ENCODE measurements at places on chromosomes 5 and 9.

DNA sequence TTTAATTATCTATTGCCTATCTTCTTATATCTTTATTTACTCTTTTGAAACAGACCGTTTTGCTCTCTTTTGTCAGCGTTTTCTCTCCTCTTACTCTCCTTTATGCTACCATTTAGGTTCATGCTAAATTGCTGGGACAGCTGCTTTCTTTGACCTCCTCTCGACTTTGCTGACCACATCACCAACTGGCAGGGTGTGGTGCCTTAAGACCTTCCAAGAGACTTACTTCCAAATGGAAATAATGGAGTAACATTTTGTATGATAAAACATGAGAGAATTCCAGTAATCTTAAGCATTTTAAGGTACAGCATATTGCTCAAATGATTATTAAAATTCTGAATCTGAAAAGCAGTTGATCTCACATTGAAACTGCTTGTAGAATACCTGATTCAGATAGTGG, 71.5 kb upstream of the MEF2C start:
- no peak for DNase-seq

DNA sequence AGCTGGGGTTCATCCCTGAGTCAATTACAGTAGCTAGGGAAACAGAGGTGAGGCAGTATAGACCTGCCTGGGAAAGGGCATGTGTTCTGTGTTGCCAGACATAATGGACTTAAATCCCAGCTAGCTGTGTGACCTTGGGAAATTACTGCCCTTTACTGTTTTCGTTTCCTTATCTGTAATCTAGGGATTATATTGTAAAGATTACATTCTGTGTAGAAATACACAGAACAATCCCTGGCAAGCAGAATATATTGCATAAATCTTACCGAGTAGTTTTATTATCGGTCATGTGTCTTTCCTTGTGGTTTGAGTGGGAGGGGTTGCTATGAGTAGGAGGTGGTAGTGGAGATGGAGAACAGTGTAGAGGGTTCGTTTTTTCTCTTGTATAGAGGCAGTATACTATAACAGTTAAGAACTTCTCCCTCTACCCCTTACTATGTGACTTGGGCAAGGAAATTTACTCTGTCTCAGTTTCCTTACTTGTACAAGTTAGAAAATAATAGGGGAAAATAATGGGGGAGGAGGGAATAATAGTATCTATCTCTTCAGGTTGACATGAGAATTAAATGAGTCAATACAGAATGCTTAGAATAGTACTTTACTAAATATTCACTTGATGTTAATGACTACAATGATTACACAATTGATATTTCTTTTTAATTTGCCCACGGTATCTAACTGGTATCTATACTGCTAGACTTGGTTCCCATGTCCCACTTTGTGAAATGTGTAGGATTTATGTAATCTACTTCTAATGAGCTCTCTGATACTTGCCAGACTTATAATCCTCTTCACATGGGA, 7.1 kb upstream of the DMXL1 start:
- DNase-seq, result peak; percentile 41

GRCh38 chr5:151106043-151106442, 25.2 kb upstream of the TNIP1 start:
- DNase-seq, result no peak

GRCh38 chr5:17448877-17449276, 49.2 kb upstream of the TAF11L2 start:
- peak; percentile 27 for DNase-seq

DNA sequence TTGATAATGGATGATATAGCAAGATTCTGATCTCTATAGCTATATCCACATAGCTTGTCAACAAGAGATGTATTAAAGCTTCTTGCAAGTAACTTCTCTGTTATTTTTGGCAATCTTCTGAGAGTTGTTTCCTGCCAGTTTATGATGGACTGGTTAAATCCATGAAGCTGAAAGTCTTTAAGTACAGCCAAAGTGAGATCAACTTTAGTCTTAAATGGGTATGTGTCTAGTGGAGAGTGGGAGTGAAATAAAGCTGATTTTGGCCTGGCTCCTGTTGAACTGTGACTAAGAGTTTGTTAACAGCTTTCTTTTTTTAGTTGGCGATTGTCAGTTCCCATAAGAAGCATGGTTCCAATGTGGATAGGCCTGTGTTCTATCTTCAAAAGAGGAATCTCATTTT, 350.9 kb upstream of the PCSK5 start:
- no peak for DNase-seq

GRCh38 chr9:27094640-27095298, 14.3 kb upstream of the TEK start:
- DNase-seq, result peak; percentile 88

GRCh38 chr9:99133145-99133544, 28.2 kb downstream of the TGFBR1 start:
- DNase-seq, result no peak

DNA sequence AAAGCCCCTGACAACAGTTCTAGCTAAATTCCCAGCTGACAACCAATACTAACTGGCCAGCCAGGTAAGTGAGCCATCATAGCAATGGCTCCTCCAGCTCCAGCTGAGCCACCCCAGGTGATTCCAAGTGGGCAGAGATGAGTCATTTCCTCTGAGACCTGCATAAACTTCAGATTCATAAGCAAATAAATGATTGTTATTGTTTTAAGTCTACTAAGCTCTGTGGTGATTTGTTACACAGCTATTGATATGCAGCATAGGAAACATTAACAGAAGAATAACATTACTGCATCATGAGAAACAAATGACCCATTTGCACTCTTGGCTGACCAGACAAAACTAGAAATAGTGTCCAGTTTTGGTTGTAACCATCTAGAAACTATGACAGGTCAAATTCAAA, 60.3 kb downstream of the TTC39B start:
- DNase-seq, result peak; percentile 55

DNA sequence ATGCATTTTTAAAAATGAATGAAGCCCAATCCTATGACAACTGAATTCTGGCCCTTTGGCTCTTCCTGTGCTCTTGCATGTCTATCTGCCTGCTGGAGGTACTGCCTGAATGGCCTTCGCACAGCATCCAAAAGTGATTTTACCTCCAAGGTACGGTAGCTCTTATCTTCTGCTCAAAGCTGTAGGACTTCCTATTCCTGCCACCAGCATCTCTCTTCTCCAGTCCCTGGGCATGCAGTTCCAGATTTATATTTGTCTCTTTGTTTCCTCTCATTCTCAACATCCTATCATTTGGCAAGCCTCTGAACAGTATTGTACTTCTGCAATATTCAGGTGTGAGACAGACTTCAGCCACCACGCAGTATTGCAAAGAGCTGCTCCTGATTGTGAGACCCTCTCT, 43.7 kb upstream of the SH3GL2 start:
- no peak for DNase-seq

- DNase-seq, result no peak
These were observed 38.4 kb upstream of the CTNNAL1 start for GRCh38 chr9:109051733-109052132.

DNA sequence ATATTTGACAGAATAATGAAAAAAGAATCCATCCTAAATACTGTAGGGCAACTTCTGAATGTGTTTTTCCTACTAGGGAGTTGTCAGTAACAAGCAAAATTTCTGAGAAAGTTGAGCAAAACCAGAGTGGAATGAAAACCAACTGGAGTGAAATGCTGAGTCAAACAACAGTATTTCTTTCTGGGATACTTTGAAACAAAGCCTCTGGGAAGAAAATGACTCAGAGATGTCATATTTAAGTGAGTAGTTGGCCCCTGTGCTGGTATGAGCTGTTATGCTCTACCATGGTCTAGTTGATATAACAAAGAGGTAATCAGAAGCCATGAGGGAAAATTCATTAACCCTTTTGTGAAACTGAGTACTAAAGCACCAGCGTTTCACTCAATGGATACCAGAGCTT, 372.1 kb upstream of the C9orf72 start:
- no peak for DNase-seq

DNA sequence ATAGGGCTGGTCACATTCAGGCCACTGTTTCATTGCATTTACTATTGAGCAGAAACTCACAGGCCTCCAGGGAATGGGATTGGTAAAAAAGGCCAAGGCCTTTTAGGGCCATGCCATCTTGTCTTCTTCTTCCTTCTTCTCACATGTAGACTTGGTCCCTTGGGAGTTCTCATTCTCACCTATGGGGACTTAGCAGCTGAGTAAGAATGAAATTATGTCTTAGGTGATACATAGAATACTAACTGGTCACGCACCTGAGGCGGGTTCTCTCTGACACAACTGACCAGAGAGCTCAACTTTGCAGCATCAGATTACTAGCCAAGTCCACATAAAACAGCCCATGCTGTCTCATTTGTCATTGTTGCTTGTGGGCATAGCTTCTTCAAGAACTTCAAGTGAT, 641.8 kb downstream of the EFNA5 start:
- no peak for DNase-seq

DNA sequence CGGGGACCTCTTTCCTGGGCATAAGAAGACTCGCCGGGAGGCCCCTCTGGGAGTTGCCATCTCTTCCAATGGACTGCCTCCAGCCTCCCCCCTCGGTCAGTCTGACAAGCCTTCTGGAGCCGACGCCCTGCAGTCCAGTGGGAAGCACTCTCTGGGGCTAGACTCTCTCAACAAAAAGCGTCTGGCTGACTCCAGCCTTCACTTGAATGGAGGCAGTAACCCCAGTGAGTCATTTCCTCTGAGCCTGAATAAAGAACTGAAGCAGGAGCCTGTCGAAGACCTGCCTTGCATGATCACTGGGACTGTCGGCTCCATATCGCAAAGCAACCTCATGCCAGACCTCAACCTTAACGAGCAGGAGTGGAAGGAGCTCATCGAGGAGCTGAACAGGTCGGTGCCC, 28.4 kb upstream of the LTC4S start:
- peak; percentile 85 for DNase-seq

- no peak for DNase-seq
These were observed 8.7 kb downstream of the KCNMB1 start for GRCh38 chr5:170380361-170380951.

DNA sequence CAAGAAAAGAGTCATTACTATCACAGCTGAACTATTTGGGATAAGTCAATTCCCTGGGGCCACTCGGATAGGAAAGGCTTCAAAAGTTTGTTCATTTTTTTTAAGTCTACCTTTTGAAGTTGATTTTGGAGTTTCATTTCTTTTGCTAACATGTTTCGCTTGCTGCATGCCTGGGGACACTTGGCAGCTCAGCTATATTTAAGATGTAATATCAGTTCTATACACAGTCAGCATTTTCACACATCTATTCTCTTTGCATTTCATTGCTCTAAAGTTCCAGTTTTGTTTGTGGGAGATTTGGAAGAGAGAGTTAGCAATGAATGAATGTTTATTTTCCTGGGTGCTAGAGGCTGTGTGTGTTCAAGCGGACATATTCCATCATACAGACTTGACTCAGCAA, 445.2 kb upstream of the GRAMD2B start:
- no peak for DNase-seq

GRCh38 chr5:74352256-74352655, 288.3 kb downstream of the ENC1 start:
- DNase-seq, result peak; percentile 41

DNA sequence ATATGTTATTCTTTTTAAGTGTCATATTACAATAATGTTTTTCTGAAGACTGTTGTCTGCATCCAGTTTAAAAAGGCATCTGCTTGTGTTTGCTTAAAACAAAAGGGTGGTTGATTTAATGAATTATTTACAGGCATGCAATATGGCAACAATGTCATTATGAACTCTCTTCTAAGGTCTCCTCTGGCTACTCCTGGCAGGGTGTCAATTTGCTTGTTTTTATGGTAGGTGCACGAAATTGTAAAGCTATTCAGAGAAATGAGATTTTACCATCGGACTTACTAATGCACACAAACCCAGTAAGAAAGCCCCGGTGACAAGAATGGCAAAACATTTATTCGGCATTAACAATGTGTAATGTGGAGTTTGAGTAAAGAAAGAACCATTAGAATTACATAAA, 539.8 kb upstream of the ZNF608 start:
- no peak for DNase-seq

- no peak for DNase-seq
These were observed 225.7 kb downstream of the MAST4 start for GRCh38 chr5:66821688-66822429.

DNA sequence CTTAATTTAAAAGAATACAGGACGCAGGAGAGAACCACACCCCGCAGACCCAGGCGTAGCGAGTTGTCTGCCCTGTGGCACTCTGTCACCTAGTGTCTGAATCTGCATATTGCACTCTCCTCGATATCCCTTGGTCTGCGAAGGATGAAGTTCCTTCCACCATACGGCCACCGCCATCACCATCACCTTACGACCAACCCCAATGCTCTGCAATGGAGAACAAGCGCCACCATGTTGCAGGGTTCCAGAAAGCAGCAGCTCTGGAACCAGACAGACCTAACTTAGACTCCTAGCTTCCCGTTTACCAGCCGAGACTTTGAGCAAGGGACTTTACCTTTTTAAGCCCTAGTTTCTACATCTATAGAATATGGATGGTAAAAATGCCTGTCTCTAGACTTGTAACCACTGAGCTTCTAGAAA, 77.4 kb upstream of the DMRT1 start:
- DNase-seq, result peak; percentile 56

DNA sequence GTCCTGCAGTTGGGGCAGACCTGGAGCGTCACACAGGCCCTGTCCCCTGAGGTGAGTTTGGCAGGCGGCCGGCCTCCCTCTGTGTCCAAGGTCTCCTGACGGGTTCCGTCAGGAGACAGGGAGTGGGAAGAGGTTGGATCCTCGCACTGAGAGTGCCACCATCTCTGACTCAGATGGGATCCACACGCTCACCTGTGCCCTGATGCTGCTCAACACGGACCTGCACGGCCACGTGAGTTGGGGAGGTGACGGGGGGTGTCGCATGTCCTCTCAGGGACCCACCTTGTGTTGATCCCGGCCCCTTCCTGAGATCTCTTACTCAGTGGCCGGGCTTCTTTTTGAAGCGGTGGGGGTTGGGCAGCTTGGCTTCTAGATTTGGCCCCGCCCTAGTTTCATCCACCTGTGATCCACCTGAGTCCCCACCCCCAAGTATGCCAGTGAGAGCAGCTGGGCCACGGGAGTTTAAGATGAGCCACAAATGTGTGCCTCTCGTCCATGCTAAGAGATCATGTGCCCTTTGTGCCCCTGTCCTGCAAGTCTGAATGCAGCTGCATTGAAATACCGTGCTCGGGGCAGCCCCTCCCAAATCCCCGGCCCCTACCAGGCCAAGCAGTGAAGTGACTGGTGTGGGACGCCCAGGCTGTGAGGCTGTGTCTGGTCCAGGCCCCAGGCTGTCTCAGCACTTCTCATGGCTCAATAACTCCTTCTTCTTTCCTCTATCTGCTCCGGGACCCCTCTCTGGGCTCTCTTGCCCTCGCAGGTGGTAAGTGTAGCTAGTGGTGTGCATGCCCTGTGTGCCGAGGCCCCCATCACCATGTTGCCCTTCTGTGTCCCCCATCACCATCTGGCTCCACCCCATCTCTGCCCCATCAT, 27.2 kb downstream of the PSD2 start:
- no peak for DNase-seq

DNA sequence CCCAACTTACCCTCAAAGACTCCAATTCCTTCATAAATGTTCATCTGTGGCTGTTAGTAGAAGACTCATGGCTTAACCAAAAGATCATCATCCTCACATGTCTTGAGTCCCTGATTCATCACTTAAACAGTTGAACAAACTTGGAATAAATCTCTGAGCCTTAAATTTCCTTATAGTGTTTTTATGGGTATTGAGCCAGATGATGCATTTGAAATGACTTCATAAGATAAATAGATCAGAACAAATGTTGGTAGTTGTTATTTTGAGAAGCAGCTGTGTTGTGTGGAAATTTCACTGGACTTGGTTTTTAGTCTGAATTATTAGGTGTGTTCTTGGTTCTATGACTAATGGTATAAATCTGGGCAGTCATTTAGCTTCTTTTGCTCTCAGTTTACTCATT, 236.2 kb downstream of the NNT start:
- DNase-seq, result peak; percentile 91

GRCh38 chr5:176891331-176891958, 7.7 kb downstream of the HK3 start:
- no peak for DNase-seq

GRCh38 chr5:8825139-8825757, 720.6 kb downstream of the SEMA5A start:
- DNase-seq, result peak; percentile 40

Data from IMR-90 (cell line).